ENCODE measurements at places on chromosomes 5 and 9.
A peak's percentile ranks its signal among the peaks of the same experiment; 100 is the strongest.

DNA sequence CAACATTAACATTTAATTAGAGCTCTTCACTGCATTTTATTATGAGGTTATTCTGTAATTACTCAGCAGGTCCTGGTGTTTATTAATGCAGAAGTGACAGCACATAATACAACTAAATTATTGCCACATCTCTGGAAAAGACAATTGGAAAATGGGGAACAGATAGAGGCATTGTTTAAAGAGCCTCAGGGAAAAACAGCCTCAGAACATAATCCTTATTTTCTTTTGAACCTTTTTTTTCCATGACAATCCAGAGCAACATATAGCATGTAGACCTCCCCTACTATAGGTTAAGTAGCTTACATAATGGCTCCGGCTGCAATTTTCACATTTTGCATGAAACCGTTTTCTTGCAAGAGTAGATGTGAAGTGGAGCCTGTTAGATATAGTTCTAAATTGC lies 87.2 kb downstream of the RMI1 start:
- no peak for DNase-seq

- DNase-seq: no peak
Measured at GRCh38 chr9:106717686-106718085, 145.3 kb upstream of the ZNF462 start.

GRCh38 chr5:100902440-100903038 lies 543 bp downstream of the ST8SIA4 start:
- peak; percentile 12 for DNase-seq

- no peak for DNase-seq
Measured at GRCh38 chr9:21060919-21061561, 16.7 kb downstream of the IFNB1 start.

DNA sequence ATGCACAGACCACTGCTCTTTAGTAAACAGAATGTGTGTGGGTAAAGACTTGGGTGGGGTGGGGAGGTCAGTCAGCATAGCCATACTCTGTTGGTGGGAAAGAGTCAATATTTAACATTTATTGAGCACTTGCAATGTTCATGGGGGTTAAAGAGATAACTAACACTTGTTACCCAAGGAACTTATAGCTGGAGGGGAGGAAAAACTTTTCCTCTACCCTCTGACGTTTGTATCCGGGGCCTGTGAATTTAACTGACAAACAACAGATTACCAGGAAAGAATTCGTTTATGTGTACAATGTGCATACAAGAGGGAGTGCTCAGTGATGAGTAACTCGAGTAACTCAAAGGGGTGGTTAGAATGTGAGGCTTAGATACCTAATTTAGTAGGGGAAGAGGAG lies 6.8 kb upstream of the CLINT1 start:
- DNase-seq: no peak

DNA sequence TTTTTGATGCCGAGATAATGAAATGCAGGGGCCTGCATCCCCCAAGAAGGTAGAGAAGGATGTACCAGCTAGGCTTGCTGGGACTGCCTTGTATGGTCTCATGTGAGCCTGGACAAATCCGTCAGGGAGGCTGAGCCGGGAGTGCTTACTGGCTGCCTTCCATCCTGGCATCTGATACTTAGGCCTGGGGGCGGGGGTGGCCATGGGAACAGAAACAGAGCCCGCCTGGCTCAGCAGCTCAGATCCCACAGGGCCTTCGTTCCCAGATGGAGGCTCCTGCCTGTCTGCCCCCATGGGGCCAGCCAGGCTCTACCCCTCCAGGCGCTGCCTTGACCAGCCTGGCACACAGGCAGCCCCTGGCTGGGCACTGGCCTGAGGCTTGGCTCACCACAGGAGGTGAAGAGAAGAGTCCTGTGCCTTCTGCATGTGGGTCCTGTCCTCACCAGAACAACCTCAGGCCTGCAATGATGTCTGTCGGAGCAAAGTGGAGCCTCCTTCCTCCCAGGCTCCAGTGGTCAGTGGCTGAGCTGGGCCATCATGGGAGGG lies 10.5 kb upstream of the SPATA31E1 start:
- no peak for DNase-seq

GRCh38 chr5:142303565-142303964 lies 21.3 kb downstream of the SPRY4 start:
- no peak for DNase-seq

DNA sequence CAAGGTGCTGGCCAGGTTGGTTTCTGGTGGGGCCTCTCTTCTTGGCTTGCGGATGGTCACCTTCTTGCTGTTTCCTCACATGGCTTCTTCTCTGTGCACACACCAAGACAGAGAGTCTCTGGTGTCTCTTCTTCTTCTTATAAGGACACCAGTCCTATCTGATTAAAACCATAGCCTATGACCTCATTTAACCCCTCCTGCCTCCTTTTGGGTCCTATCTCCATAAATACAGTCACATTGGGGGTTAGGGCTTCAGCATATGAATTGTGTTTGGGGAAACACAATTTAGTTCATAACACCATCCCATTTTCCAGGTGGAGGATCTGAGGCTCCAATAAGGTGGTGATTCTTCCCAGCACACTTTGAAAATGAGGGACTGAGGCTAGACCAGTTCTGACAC lies 80.4 kb downstream of the SPRY4 start:
- DNase-seq: no peak

- DNase-seq: no peak
Measured at GRCh38 chr9:81069923-81070322, 619.4 kb downstream of the TLE1 start.

DNA sequence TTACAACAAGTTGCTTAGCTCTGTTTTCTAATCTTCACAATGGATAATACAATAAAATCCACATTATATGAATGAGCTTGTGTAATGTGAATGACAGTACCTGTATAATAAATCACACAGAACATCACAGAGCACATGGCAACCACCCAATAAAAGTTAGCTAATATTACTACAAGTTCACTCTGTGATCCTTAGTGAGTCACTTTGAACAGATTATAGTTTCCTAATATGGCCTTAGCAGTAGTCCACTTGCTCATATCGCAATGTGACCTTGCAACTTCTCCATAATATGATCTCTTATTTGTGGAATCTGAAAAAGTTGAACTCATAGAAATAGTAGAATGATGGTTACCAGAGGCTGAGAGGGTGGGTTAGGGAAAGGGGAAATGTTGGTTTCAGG lies 361.3 kb downstream of the PTPRD start:
- DNase-seq: no peak
